Fibroblast of skin of back (primary cell): ENCODE measurements at places on chromosomes 7 and 10.

GRCh38 chr10:35339942-35340341 is 3.6 kb downstream of the CCNY start:
- no peak for DNase-seq

DNA sequence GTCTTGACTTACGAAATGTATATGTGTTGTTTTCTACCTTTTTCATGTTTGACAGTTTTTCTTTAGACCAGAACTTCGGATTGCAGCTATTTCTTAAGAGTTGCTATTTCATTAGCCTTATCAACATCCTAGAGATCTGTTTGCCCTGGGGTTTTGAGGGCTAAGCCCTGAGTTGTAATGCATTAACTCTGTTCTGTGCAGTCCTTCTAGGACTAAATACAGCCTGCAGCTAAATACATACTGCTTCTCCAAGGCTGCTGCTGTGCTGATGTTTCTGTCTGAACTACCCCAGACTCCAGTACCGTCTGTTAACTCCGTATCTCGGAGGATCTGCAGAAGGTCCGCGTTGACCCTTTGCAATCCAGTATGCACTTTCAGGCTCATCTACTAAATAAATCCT is 26.5 kb downstream of the KIAA1217 start:
- no peak for DNase-seq

DNA sequence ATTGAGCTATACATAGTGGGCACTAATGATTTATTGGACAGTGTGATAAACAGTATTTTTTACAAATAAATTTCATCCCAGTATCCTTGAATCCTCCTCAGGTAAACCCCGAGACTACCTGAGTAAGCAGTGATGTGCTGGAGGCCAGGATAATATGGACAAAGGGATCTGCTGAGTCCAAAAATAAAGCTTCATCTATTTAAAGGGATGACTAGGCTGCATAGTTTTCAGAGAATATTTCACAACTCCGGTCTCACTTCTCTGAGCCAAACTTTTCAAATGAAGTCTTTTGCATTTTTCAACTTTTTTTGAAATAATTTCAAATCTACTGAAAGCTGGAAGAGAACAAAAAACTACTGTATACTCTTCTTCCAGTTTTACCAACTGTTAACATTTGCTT is 2.5 kb downstream of the ACTR3B start:
- no peak for DNase-seq

DNA sequence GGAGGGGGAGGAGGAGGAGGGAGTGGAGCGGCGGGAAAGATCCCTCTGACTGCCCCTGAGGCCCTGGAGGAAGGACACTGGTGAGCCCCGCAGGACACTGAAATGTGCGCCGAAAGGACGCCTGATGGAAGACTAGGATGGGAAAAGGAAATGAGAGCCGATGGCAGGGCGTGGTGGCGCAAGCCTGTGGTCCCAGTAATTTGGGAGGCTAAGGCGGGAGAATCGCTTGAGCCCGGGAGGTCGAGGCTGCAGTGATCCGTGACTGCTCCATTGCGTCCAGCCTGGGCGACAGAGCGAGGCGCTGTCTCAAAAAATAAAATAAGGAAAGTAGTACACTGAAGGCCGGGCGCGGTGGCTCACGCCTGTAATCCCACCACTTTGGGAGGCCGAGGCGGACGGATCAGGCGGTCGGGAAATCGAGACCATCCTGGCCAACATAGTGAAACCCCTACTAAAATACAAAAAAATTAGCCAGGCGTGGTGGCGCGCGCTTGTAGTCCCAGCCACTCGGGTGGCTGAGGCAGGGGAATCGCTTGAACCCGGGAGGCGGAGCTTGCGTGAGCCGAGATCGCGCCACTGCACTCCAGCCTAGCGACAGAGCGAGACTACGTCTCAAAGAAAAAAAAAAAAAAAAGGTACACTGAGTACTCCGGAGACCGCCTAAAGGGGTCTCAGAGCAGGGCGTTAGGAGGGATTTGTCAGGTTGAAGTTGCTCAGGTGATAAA is 561 bp upstream of the HNRNPF start:
- no peak for DNase-seq

DNA sequence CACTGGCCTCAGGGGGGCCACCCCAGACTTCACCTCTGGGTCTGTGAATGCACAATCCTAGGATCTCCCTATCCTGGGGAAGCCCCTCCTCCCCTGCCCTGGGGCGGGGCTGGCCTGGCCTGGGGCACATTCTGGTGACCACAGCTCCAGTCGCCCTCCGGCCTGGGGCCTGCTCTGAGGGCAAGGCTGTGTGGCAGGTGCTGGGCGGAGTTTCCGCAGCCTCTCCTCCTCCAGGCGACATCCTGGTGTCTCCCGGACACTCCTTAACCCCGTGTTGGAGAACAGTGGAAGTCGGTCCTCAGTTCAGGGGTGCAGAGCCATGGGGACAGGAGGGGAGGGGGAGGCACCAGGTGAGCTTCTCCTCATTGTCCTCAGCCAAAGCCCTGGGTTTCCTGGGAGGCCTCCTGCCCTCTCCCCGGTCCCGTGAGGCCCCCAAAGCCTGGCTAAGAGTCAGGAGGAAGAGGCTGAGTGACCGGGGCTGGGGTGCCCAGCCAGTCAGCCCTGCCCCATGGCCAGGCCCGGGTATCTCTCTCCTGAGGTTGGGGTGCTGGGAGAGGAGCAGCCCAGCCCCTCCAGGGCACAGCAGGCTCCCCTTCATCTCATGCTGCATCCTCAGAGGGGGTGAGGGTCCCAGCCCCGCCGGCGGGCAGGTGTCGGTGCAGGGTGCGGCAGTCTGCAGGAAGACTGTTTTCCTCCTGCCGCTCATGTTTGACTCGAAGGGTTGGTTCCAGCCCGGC is 22.6 kb downstream of the UNCX start:
- no peak for DNase-seq

- DNase-seq = no peak
Measured at GRCh38 chr10:110077436-110078130, 69.8 kb downstream of the ADD3 start.

DNA sequence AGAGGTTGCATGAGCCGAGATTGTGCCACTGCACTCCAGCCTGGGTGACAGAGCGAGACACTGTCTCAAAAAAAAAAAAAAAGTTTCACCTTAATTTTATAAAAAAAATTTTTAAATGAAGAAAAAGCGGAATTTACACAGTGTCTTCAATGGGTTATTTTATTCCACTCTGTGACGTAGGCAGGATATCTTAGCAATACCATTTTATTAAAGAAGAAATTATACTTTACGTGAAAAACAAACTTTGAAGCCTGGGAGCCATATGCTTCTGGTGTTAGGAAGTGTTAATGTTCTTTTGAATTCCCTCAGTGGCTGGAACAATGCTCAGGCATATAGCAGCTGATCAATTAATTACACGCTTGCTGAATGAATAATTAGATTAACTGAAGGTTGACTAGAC is 77.7 kb downstream of the CLEC2L start:
- DNase-seq = no peak

DNA sequence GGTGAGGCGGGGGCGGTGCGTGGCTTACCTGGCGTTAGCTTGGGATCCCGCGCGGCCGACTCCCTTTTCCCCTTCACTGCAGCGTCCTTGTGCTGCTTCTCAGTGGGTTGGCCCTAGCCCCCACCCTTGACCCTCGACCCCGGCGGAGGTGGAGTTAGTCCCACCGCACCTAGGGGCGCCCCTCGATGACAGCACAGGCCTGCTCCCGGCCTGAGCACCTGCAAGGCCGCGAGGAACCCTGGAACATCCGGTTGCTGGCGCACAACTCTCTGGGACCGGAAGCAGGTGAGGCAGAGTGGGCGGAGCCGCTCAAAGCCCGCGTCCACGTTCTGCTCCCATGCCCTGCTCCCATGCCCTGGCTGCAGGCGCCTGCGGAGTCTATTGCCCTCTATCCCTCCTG is 266.9 kb downstream of the USP6NL start:
- no peak for DNase-seq

GRCh38 chr7:7564323-7564780 is 2.3 kb upstream of the MIOS start:
- DNase-seq = peak; percentile 93

DNA sequence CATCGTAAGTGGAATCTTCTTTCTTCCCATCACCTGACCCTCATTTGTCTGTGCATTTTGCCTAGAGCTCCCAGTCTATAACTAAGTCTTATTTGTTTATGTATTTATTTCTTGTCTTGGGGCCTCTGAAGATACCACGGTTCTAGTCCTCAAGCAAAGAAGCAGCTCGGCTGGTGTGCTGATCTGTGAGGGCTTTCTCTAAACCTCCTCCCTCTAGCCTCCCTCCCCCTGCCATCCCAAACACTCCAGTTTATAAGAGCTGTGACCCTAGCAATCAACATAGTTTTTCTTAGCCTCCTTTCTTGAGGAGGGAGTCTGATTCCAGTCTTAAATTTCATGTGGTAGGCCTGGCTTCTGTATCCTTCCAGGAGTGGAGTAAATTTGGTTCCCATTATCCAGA is 15.7 kb upstream of the NDUFA5 start:
- no peak for DNase-seq

DNA sequence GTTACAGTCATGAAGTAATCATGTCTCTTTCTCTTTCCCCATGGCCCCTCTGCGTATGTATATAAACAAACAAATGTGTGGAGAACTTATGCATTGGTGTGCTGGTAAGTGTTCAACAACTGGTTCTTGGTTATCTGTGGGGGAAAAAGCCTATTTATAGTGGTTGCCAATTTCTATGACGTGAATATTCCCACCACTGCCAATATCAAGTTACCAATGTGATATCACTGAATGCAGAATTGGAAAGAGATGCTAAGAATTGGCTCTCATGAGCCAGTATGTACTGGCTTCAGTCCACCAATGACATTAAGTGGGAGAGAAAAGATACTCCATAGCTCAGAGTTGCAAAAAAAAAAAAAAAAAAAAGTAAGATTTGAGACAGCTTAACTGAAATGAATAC is 399.7 kb downstream of the REEP3 start:
- DNase-seq = no peak

- no peak for DNase-seq
Measured at GRCh38 chr10:62843600-62843999, 27.4 kb upstream of the EGR2 start.

DNA sequence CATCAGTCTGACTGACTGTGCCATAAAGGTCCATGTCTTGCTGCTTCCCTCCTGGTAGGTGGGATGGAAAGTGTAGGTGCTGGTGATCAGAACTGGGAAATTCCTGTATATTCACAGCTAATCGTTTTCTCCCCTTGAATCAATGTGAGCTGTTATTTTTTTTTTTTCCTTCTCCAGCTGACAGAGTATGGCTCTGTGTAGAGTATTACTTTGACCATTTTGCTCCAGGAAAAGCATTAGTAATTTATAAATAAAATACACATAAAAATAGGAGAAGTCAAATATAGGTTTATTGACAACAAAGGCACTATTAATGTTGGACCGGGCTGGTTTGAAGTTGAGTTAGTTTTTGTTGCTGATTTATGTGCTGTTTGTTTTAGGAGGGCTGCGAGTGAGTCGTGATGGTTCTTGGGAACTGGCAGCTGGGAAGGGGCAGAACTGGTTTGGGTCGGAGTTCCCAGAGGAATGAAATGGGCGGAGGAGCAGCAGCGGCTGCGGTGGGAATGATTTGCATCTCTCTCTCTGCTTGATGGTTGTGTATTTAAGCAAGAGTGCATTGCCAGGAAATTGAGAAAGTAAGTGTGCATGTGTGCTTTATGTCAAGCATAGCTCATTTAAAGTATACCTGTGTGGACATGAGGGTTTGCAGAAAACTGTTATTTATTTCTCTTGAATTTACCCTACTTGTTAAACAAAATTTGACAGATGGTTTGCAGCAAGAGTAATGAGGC is 80.9 kb downstream of the LRMDA start:
- peak; percentile 9 for DNase-seq

DNA sequence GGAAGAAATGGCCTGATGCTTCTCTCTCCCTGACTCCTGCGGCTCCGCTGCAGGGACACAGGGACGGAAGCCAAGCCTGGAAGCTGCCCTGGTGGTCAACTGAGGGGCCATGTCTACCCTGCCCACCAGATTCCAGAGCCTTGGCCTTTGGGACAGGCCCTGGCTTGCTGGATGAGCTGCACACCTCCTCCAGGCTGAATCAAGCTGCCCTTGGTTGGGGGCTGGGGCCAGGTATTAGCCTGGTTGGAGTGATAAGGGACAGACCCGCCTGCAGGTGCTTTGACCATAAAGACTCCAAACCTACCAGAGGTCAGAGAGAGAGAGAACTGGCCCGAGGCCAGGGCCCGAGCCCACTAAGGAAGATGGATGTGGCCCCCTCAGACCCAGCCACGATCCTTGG is 30.1 kb downstream of the CRHR2 start:
- no peak for DNase-seq

DNA sequence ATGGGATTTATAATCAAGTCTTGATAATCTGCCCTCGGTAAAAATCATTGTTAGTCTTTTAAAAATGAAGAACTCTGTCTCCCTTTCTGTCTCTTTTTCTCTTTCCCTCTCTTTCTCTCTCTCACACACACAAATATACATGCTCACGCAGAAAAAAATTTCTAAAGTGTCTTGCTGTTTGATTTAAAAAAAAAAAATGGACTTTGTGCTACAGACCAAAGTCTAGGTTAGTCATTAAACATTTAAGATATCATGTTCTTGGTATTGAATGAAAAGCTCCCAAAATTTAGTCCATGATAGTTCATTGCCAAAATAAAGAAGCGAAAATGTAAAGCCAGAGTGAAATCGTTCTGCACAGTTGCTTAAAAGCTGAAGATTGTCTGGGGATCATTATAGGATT is 665.8 kb downstream of the SORCS1 start:
- DNase-seq = no peak

DNA sequence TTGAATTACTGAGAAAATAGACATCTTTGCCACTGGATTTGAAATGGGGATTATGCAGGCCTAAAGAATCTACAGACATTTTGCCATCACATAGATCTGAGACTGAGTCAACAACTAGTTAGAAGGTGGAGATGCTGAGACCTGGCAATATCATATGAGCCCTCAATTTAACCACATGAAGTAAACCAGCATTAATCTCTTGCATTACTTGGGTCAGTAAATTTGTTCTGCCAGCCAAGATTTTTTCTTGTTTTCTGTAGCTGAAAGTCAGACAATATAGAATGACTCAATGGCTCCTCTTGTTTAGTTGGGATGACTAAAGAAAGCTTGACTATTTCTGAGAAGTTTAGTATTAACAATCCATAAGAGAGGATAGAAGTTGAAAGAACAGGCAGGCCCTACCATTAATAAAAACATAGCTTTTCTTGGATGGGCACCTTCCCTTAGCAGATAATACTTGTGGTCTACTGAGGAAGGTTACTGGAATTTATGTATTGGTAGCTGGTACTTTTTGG is 396.7 kb upstream of the SORCS1 start:
- DNase-seq = peak; percentile 22
